NCI-H446 (cell line): ENCODE measurements at places on chromosomes 2 and 18.

DNA sequence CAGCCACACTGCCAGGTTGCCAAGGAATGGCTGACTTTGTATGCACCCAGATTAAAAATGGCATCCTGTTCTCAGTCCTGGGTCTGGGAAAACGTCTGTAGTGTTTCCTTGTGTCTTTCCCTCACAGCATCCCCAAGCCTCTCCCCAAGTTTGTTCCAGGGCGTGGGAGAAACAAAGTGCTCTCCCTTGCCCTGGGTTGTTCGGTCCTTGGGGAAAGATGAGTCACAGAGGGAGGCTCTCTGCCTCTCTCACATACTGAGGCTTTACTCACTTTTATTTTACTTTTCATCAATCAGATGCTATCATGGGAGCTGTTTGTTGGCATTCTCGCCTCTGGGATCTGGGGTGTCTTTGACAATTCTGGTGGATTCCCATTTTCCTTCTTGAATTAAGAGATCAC is 492.3 kb downstream of the XIRP2 start:
- no peak for DNase-seq

DNA sequence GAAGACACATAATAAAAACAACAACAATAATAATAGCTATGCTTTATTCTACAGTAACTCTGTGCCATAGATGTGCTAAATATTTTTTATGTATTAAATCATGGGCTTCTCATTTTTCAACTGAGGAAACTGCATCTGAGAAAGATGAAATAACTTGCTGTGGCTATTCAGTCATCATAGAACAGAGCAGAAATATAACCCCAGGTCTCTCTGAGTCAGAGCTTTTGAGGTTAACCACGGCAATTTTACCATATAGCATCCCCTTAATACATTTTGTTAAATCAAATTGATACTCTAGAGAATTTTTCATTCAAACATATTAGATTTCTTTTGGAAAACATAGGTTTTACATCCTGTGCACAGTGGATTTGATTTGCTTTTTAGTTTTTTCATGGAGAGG is 586.6 kb upstream of the KLHL29 start:
- no peak for DNase-seq

DNA sequence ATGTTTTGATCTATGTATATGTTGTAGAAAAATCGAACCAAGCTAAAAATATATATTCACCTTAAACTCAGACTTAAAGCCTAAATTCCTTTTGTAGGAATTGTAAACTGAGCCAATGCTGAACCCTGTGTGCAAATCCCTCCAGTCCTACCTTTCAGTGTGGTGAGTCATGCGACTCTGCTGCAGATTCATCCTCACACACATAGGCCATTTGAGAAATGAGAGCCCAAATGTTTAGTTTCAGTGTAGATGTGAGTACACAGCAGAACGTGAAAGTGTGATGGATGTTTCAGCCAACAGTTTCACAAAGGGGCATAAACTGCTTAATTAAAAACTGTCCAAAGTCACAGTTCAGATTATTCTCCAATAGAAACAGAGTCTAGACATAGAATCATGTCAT is 193.2 kb downstream of the CDH19 start:
- DNase-seq = no peak

GRCh38 chr2:163732727-163733126 is 3.1 kb downstream of the FIGN start:
- no peak for DNase-seq

DNA sequence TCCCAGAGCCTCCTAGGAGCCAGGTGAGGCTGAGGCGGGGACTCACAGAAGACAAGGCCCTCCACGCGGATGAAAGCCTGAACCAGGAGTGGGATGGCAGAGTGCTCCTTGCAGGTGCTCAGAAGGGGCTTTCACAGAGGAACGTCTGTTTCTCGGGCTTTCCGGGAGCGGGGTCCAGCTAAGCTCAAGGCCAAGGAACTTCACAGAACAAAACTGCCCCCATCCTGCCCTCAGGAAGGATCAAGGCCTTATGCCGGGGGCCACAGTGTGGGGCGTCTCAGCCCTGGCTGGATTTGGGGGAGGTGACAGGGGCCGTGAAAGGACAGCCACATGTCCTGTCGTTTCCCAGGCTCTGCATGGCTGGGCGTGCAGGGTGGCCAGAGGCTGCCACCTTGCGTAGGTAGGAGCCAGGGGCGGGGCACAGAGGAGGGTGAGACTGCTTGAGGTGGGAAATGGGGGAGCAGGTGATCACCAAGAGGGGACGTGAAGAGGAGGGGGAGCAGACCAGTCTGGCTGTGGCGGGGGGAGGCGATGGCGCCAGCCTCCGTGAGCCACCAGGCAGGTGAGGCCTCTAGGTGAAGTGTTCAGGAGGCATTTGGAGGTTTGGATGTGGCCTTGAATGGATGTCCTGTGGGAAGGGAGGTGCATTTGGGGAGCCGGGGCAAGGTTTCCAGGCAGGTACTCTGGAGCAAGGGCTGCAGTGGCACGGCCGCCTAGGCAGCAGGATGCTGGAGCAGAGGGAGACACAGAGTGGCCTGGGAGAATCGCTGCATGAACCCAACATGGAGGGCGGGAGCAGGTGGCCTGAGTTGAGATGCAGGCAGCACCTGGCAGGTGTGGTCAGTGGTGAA is 79.1 kb downstream of the TWIST2 start:
- no peak for DNase-seq

GRCh38 chr2:181677912-181678586 is 2.3 kb downstream of the NEUROD1 start:
- DNase-seq = no peak

GRCh38 chr2:168731616-168732015 is 70.8 kb upstream of the NOSTRIN start:
- no peak for DNase-seq

DNA sequence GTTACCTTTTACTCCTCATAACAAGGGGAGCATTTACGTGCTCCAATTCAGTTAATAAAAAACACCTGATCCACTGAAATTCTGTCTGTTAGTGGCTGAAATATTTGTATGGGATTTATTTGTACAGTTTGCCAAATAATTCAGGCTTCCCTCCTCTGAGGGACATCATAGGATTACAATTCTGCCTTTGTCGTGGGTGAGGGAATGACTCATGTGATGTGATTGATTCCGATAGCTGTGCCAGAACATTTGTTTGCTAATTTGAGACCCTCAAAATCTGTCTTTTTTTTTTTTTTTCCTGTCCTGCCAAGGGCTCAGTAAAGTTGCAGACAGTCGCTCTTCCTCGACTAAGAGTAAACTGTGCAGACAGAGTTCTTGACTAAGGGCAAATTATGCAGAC is 612.6 kb upstream of the CDH2 start:
- DNase-seq = no peak

GRCh38 chr2:105188343-105188742 is 53.2 kb upstream of the GPR45 start:
- no peak for DNase-seq

GRCh38 chr2:170022692-170023091 is 155.3 kb upstream of the MYO3B start:
- peak; percentile 92 for DNase-seq

DNA sequence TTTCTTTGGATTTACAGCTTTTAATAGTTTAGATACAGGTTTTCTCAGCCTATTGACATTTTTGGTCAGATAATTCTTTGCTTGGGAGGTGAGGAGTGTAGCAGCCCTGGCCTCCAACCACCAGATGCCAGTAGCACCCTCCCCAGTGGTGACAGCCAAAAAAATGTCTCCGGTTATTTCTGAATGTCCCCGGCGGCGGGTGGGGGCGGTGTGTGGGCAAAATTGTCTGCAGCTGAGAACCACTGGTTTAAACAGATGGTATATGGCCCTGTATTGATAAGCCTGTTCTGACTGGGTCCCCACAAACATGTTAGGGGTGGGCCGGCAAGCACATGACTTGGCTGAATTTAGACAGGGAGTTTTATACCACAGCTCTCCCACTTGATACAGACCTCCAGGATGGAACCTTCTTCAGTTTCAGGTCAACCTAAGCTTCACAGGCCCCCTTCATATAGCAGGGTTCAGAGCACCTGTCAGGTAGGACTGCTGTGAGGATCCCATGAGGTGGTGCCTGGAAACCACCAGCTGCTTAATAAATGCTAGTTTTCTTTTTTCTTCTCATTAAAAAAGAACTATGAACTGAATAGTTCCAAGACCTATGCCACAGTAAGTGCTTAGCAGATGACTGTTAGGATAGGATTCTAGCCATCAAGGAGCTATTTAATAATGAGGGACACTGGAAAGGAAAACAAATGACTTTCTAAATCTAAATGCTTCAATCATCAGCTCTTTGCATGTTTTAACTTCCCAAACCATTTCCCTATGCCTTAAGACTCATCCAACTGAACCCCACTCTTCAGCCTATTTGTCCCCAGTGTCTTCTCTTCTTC is 18.1 kb downstream of the LPIN2 start:
- DNase-seq = no peak

DNA sequence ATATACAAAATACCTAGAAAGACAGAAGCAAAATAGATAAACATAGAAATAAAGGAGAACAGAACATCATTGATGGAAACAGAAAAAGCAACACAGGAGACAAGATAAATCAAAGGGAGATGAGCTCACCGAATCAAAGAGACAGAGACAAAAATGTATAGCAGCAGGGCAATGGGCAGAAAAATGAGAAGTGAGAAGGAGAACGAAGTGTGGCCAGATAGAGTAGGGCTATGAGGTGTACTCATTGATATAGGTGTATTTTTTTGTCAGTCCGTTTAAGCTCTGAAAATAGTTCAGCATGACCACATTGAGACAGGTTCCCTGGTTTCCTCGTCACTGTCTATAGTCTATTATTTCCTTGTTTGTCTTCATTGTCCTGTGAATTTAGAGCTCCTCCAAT is 55.1 kb downstream of the SP100 start:
- no peak for DNase-seq

DNA sequence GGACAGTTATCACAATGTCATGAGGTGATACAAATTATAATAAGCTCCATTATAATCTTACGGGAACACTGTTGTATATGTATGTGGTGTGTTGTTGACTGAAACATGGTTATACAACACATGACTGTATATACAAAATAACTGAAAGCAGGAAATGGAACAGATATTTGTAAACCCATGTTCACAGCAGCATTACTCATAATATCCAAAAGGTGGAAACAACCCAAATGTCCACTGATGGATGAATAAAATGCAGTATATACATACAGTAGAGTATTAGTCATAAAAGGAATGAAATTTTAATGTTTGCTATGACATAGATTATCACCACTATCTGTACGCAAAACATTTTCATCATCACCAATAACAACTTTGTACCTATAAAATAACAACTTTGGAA is 107.3 kb downstream of the USP34 start:
- no peak for DNase-seq

DNA sequence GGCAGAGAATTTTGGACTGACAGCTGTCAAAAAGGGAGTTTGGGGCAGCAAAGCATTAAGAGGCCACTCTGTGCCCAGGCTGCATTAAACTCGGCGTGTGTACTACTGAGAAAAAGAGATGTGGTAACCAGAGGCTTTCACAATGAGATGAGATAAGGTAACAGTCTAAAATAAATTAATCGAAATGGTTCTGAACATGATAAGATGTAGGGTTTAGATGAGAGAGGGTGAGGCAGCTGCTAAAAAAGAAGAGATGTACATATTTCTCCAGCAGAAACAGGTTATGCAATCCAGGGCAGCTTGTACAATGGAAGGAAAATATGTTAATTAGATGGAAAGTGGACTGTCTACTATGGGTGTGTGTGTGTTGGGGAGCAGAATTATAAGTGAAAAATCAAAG is 39.2 kb upstream of the ACTR3 start:
- no peak for DNase-seq

- DNase-seq = no peak
Measured at GRCh38 chr18:3623769-3624545, 174.0 kb downstream of the TGIF1 start.

DNA sequence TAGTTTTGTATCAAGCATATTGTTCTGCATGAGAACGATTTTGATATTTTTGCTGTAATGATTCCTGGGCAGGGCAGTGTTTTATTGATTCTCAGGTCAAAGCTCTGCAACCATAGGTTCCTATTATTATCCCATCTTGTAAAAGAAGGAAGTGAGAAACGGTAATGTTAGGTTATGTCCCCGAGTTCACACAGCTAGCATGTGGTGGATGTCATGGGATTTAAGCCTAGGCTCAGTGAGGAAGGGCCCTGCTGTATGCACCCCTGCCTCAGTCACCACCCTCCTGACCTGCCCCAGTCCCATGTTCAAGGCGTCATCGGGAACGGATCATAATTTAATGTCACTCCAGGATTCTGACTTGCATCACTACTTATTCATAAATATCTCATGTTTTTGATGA is 10.7 kb downstream of the ACP1 start:
- no peak for DNase-seq

DNA sequence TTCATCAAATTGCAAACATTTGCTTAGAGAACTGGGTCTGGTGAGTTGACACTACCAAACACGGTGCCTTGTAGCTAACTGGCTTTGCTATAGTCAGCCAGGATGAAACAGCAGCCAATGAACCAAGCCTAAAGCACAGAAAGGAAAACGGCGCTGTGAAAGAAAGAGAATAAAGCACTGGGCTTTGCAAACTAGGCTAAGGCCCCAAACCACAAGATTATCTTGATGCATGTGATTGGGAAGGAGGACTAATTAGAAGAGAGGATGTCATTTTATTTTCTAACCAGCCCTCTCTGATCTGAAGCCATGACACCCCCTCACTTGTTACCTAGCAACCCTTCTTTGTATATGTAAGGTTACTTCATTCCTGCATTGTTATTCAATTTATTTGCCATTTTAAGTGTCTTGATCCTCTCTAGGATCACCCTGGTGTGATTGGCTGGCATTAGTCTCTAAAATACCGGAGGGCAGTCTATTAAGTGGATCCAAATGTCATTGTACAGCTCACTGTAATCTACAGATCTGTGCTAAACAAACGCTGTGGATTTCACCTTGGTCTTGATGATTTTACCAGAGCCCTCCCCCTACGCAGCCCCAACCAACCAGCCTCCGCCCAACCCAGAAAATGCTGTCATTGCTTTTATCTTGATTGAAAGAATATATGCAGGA is 395.4 kb upstream of the ACVR2A start:
- no peak for DNase-seq

- DNase-seq = no peak
Measured at GRCh38 chr2:110804915-110805314, 72.5 kb downstream of the ACOXL start.

- no peak for DNase-seq
Measured at GRCh38 chr2:33782395-33783230, 183.5 kb upstream of the FAM98A start.

DNA sequence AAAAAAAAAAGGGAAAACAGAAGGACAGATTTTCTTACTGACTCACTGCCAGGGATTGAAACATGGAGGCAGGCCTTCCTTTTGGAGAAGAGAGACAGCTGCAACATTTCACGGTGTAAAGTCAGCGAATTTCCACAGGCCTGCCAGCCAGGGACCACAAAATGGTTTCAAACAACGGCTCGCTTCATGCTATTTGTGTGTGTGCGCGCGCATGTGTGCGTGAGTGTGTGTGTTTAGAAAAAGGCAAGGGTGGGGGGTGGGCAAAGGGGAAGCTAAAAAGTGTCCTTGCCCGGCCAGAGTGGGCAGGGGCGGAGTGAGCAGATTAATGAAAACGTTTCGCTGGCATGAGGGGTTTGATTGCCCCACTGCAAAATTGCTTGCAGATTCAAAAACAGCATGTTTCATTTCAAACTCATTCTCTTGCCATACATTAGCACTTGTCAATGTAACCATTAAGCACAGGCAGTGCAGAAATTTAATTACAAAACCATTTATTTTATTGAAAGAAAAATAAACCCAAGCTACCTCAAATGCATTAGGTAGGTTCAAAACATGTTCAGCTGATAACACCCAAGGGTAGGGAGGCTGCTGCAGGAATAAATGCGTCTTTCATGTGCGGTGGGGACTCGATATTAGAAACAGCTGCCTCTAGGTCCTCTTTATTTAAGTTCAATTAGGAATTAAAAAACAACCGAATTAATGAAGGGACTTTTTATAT is 182.1 kb upstream of the SIX2 start:
- DNase-seq = no peak

- DNase-seq = no peak
Measured at GRCh38 chr2:201444746-201445465, 6.4 kb downstream of the TRAK2 start.
